GM23338 (cell line): ENCODE measurements at places on chromosomes 11 and 22. TPM values are rescaled to one million over a fixed set of nuclear protein-coding genes. Genes with fewer than 3 reads are reported as not detected.

The FADS1 gene
- 103 and 119 TPM in 2 replicates for total RNA-seq

The OR10A3 gene
- 0.14 TPM in 1 of 2 replicates, not detected in the other for total RNA-seq

The SEC14L6 gene
- total RNA-seq, result 2.1 and 2.4 TPM in 2 replicates

The LDHAL6A gene
- 0.59 TPM in 1 of 2 replicates, not detected in the other for total RNA-seq

The MRGPRF gene
- total RNA-seq, result 9.0 and 10.8 TPM in 2 replicates

The PLXNB2 gene
- 66.3 and 70.4 TPM in 2 replicates for total RNA-seq

The NCF4 gene
- total RNA-seq, result not detected in 2 replicates

The UPK3A gene
- 0.89 TPM in 1 of 2 replicates, not detected in the other for total RNA-seq

The RAG2 gene
- total RNA-seq, result not detected in 2 replicates

The ESRRA gene
- 50.1 and 55.1 TPM in 2 replicates for total RNA-seq

The TBX10 gene
- 0.10 TPM in 1 of 2 replicates, not detected in the other for total RNA-seq

The LARGE2 gene
- total RNA-seq, result 74.5 and 107 TPM in 2 replicates

The CALCB gene
- total RNA-seq, result 7.4 and 7.9 TPM in 2 replicates

The RIC3 gene
- total RNA-seq, result 17.8 and 27.4 TPM in 2 replicates

The ZNF214 gene
- 4.3 and 6.1 TPM in 2 replicates for total RNA-seq

The OR52A1 gene
- 4.3 and 4.4 TPM in 2 replicates for total RNA-seq

The OR5F1 gene
- total RNA-seq, result not detected in 2 replicates

The PARVB gene
- 7.7 and 15.5 TPM in 2 replicates for total RNA-seq

The POU2AF2 gene
- not detected in 2 replicates for total RNA-seq

The SCGB1D2 gene
- total RNA-seq, result not detected in 2 replicates

The SMDT1 gene
- total RNA-seq, result 4.9 and 5.2 TPM in 2 replicates

The ART5 gene
- total RNA-seq, result 9.0 and 12.9 TPM in 2 replicates

The UBQLNL gene
- total RNA-seq, result 0.35 and 0.52 TPM in 2 replicates
